Stimulated activated CD4-positive, alpha-beta T cell treated with anti-CD3 and anti-CD28 coated beads, Interleukin-12 subunit alpha, Interleukin-12 subunit beta, amount 100 ng/mL, for 4 hours (primary cell): ENCODE measurements at places on chromosomes 2 and 18.

DNA sequence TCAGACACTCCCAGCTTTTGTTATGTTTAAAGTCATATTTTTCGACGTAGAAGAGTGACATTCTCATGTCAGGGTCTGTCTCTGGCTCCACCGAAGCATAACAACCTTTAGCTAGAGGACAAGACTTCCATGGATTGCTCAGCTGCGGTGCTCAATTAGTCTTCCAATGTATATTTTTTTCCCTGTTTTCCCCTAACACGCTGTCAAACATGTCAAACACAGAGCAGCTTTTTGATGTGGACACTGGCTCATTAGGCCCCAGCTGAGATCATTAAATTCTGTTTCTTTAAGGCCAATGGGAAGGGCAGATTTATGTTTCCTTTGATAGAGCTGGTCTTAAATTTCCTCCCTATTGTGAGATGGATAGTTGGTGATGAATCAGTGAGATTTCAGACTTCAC is 525.4 kb downstream of the PIK3C3 start:
- DNase-seq, result no peak

DNA sequence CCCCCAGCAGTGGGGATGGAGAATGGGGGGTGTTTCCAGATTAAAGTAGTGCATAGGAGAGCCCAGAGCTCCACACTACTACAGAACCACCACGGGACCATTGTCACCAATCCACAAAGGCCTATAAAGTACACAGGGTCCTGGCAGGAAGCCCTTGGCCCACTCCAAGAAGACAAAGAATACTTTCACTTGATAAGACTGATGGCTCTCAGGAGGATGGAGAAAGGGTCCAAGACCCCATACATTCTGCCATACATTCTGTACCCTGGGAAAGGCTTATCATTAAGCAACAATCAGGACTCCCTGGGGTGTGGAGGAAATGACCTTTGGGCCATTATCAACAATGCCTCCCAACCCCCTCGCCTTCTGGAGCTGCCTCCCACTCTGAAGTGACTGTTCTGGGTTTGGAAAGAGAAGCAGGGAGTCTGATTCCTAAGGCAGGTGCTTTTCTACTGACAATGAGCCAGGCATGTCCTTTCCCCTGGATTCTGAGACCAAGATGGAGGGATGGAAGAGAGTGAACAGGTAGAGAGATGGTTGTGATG is 85.4 kb downstream of the XDH start:
- no peak for DNase-seq

DNA sequence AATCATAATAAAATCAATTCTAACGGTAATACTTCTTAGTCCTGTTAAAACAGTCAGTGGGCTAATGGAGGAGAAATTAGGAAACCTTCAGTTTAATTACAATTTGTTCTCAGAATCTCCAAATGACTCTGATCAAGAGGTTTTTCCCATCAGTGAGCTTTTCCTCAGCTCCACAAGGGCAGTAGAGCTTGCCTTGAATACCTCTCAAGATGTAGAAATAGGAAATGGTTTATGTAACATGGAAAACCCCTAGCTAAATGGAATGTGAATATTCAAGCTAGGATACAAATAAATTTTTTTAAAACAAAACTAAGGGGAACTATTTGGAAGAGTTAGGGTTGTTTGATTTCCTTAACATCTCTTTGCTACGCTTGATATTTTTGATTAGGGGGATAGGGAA is 87.5 kb downstream of the PLEKHM3 start:
- no peak for DNase-seq

GRCh38 chr2:20722592-20723240 is 55.8 kb downstream of the GDF7 start:
- no peak for DNase-seq

GRCh38 chr18:48577478-48578190 is 38.8 kb downstream of the CTIF start:
- DNase-seq, result no peak

GRCh38 chr2:3428577-3428976 is 49.1 kb downstream of the TRAPPC12 start:
- DNase-seq, result no peak

DNA sequence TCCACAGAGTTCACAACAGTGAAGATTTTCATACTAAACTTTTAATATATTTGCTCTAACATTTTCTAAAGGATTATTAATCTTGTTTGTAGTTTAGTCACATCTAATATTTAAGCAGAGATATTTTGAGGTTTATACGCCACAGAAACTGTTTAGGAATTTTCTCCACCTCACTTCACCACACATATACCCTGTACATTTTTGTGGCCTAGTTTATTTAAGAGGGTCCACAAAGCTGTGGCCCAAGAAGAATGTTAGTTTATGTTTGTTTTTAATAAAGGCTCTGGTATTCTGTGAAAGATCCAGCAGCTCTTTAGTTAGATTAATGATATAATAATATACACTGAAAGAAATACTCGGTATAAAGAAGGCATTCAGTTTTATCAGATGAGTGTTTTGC is 132.7 kb upstream of the TTC27 start:
- no peak for DNase-seq

DNA sequence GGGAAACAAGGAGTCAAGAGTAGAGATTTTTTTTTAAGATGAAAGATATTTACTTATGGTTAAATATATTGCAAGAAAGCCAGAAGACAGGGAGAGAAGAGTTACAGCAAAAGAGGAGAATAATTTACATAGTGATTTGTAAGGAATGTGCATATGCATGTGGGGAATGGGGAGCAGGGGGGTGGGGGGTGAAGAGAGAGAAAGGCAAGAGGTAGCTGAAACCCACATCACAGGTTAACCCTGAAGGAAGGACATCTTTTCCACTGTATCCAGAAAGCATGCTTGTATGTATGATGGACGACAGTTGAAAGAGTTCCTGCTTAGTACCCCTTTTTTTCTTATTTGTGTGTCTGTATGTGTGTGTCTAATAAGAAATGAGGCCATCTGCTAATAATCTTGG is 371.9 kb downstream of the RAD51AP2 start:
- no peak for DNase-seq

DNA sequence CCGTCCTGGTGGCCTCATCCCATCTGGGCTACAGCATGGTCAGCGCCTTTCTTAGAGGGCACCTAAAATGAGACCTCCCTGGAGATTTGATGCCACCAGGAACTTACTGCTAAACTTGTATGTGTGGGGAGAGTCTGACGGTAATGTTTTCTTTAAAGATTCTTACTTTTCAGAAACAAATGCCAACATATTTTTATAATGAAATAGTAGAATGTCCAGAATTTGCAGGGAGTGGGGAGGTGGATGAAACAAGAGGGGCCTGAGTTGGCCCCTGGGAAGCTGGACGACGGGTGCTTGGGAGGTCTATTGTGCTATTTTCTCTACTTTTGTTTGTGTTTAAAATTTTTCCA is 118.8 kb upstream of the CTDP1 start:
- no peak for DNase-seq

DNA sequence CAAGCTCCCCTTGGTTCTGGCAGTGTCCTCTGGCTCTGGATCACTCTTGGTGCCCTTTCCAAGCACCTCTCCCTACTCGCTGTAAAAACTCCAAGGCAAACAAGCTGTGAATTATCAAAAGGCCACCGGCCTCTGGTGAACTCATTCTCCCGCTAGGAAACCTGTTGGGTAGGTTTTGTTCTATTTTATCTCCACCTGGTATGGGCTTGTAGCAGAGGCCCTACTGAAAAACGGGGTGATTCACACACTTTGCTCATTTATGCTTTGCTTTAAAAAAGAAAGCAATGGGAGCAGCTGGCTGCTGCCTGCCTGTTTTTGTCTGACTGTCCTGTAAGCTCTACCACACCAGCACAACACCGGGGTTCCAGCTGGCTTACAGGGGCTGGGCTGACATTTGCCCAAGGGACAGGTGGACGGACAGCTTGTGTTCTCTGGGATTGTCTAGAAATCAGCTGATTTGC is 56.8 kb downstream of the SH3BP4 start:
- no peak for DNase-seq

- no peak for DNase-seq
Measured at GRCh38 chr2:1863861-1864260, 119.5 kb upstream of the PXDN start.

DNA sequence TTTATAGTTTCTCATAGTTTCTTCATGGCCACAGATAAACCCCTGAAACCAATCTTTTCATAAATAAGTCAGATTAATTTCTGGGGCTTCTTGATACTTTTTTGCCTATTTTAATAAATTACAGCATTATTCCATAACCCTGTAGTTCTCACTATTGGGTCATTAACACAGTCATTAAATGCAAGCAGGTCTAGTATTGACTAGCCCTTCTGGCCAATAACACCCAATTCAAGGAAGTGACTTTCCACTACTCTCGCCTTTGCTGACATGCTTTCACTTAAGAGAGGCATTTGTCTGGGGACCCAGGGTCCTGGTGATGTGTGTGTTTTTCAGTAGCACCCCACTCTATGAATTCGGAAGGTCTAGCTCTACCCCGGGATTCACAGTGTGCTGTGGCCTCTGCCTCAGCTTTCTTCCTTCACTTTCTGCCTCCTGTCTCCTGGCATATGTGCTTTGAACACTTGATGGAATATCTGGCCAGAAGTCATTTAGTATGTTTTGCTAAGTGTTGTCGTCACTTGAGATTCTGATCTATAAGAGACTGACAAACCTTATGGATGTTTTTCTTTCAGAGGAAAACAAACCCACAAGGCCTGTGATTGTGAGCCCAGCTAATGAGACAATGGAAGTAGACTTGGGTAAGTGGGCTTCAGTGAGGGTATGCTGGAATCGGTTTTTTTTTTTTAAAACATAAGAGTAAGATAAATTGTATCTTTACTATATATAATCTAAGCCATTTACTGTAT is 18.6 kb upstream of the IL1RL2 start:
- DNase-seq, result no peak

GRCh38 chr18:3329471-3329870 is 67.5 kb downstream of the MYL12B start:
- DNase-seq, result no peak

GRCh38 chr2:173350383-173350782 is 4.3 kb upstream of the CDCA7 start:
- DNase-seq, result no peak

DNA sequence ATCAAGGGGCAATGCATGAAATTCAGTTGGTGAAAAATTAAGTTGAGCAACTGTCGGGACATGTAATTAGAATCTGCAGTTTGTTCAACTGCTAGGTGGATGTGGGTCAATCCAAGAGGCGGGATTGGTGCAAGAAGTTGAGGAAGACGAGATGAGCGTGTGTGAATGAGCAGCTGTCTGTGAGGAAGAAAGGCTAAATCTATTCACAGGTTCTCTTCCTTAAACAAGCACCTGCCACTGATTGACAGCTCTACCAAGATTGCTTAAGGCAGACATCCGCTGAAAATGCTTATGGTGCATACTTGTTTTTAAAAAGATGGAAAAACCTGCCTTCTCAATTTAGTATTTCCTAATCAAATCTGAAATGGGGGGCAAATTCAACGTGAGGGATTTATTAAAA is 323.4 kb upstream of the THUMPD2 start:
- DNase-seq, result no peak

- no peak for DNase-seq
Measured at GRCh38 chr2:235378246-235378645, 115.6 kb upstream of the AGAP1 start.

GRCh38 chr2:235605312-235606003 is 111.6 kb downstream of the AGAP1 start:
- no peak for DNase-seq
